Activated CD4-positive, alpha-beta T cell treated with anti-CD3 and anti-CD28 coated beads, Interleukin-2, amount 50 U/mL, for 24 hours (primary cell): ENCODE measurements at places on chromosomes 7 and 10.

DNA sequence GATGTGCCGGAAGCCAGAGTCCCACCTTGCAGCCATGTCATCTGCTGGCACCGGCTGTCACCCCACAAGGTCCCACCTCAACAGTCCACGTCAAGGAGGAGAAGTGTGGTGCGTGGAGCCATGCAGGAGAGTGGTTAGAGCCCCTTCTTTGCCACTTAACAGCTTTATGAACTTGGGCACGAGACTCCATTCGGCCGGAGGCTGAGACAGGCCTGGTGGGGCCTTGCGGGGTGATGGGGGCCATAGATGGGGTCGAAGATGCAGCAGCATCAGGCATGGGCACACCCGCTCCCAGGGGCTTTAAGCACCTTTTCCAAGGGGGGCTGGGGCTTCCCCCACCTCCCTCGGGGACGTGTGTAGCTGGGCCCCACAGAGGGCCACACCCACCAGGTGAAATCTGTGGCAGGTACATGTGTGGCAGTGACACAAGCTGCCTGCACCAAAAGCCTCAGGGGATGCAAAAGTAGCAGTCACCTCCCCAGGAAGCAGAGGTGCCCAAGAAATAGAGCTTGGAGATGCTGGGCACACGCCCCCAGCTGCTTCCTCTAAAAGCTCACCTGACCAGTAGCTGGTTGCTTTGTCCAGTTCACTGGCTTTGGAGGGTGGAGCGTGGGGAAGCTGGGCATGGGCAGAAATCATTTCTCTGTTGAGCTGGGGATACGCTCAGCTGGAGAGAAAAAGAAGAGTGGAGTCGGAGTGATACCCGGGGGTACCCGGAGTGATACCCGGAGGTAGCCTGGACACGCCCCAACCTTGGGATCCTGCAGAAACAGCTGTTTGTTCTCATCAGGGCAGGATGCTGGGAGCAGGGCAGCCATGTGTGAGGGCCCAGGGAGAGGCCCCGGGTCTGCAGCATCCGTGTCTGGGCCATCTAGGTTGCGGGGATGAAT, 199.8 kb downstream of the EBF3 start:
- DNase-seq, result no peak

- no peak for DNase-seq
Observed at GRCh38 chr7:78953726-78954363, 499.6 kb downstream of the MAGI2 start.

DNA sequence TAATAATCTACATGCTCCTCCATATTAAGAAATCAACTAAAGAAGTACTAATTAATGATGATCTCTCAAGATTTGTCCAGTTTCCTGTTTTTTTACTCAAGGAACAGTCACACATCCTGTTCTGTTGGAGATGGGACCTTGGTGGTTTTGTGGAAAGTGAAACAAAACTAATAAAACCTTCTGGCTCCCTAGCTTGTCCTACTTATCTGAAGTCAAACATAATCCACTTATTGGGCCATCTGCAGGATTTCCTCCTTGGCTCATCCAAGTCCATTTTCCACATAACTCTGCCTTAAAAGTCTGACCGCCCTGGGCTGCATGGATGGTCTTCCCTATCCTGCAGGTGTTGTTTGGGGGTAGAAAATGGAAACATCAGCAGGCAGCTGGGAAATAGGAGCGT, 39.4 kb upstream of the TARP start:
- DNase-seq, result no peak

DNA sequence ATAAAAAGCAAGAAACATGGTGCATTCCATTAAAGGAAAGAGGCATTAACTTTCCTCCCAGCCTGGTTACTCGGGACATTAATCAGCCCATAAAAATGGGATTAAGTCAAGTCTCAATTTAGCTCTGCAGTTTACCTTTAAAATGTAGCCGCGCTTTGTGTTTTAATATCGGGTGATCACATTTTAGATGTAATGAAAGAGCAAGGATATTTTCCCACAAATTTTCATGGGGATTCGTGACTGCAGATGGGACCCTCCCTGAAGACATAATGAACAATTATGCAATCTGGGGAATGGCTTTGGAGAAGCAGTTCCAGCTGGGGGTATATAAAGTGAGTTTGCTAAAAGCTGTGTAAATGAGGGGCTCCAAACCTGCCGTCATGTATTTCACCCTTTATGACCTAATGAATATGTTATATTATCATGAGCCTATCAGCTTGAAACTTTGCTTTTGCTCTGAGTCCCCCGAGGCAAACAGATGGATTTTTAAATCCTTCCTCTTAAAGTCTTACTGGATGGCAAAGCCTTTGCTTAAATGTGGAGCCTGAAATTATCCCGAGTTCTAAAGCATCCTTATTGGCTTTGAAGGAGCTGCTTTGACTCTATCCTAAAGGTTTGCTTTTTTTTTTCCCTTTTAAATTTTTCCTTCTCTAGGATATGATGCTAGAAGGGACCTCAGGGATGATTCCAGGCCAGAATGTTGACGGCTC, 31.8 kb downstream of the BAMBI start:
- no peak for DNase-seq

GRCh38 chr7:151940048-151940811, 16.0 kb upstream of the GALNTL5 start:
- no peak for DNase-seq

- no peak for DNase-seq
Observed at GRCh38 chr7:138889582-138890498, 91.3 kb downstream of the KIAA1549 start.

DNA sequence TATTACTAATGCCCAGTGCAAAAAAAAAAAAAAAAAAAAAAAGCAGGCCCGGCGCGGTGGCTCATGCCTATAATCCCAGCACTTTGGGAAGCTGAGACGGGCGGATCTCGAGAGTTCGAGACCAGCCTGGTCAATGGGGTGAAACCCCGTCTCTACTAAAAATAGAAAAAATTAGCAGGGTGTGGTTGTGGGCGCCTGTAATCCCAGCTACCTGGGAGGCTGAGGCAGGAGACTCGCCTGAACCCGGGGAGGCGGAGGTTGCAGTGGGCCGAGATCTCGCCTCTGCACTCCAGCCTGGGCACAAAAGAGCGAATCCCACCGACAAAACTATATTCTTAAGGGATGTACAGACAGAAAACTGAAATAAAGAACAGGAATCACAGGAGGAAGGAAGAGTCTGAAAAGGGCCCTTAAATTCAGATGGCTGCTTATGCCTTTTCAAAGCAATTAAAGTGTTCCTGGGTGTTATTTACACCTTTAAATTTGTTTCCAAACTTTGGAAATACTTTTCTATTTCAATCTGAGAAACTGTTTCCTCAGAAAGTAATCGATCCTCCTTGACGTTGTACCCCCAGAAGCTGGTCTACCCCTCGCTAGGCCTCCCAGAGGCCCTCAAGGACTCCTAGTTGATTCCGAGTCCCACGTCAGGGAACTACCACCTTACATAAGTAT, 2.0 kb upstream of the KMT2E start:
- no peak for DNase-seq

DNA sequence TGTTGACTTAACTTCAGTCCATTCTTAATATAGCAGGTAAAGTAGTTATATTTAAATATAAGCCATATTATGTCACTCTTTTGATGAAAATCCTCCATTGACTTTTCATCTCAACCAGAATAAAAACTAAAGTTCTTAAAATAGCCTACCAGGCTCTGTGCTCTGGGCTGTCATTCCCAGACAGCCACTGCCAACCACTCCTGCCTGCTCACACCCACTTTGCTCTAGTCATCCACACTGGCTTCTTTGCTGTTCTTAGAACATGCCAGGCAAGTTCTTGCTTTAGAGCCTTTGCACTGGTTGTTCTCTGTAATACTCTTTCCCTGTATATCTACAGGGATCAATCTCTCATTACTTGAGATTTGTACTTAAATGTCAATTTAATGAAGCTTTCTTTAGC, 80.6 kb downstream of the ZEB1 start:
- DNase-seq, result no peak

GRCh38 chr10:107544706-107545520, 380.4 kb upstream of the SORCS1 start:
- no peak for DNase-seq
